ENCODE measurements at places on chromosomes 1 and 21.

- DNase-seq, result no peak
Measured at GRCh38 chr1:219985169-219985568, 56.8 kb upstream of the SLC30A10 start.

- DNase-seq, result no peak
Measured at GRCh38 chr1:208809876-208810275, 565.7 kb upstream of the PLXNA2 start.

DNA sequence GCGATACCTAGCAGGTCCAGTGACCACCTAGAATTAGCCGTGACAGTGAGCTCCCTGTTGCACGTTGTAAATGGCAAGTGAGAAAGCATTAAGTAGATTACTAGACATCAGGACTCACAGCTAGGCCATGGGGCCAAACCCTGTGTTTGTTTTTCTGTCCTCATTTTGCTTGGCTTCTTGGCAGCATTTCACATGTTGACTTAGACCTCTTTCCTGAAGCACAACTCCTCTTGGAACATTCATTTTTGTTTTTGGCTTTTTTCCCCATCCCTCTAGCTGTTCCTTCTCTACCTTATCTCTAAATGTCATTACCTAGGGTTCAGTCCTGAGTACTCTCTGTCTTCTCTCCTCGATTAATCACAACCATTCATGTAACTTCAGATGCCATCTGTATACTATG lies 16.9 kb upstream of the PTPN14 start:
- DNase-seq, result no peak

DNA sequence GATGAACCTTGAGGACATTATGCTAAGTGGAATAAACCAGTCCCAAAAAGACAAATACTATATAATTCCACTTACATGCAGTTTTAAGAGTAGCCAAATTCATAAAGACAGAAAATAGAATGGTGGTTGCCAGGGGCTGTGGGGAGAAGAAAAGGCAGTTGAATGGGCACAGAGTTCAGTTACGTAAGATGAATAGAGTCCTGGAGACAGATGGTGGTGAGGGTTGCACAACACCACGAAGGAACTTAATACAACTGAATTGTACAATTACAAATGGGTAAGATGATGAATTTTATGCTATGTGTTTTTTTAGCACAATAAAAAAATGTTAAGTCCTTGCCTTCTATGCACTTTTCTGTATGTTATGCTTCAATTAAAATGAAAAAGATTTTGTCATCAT lies 66.6 kb downstream of the CD34 start:
- no peak for DNase-seq

- no peak for DNase-seq
Measured at GRCh38 chr1:81020506-81020905, 780.2 kb upstream of the ADGRL2 start.

- no peak for DNase-seq
Measured at GRCh38 chr1:226973371-226973897, 33.3 kb downstream of the COQ8A start.

DNA sequence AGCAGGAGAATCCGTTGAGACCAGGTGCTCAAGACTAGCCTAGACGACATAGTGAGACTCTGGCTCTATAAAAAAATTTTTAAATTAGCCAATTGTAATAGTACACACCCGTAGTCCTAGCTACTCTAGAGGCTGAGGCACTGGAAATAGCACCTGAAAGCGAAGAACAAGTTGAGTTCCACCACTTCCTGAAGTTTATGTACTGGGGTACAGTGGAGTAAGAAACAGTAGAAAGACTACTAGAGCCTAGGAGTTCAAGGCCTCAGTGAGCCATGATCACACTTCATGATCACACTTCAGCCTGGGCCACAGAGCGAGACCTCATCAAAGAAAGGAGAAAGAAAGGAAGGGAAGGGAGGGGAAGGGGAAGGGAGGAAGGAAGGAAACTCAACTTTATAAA lies 19.8 kb downstream of the RSBN1 start:
- DNase-seq, result no peak

DNA sequence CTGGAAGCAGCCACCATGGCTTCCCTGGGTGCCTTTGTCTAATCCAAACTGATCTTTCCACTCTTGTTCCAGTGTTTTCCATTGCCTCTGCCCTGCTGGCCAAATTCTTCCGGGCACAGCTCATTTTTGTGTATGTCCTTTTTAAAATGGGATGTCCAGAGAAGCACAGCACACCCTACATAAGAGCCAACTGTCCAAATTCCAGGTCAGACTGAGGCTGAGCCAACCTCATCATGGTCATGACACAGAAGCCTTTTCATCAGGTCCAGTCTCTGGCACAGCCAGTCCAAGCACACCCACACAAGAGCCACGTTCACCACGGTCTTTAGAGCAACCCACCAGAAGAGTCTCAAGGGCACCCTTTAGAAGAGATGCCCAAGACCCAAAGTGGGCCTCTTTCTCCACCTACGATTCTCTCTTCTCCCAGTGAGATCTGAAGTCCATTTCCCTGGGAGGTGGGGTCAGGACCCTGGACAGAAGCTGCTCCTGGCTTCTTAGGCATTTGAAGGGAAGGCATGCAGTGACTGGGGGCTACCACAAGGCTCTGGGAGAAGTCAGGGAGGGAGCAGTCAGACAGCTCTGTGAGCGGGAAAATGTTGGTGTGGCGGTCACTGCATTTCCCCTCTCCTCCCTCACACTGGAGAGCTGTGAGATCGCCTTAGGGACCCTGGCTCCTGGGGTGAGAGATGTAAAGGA lies 53.2 kb downstream of the SYT2 start:
- DNase-seq, result no peak

DNA sequence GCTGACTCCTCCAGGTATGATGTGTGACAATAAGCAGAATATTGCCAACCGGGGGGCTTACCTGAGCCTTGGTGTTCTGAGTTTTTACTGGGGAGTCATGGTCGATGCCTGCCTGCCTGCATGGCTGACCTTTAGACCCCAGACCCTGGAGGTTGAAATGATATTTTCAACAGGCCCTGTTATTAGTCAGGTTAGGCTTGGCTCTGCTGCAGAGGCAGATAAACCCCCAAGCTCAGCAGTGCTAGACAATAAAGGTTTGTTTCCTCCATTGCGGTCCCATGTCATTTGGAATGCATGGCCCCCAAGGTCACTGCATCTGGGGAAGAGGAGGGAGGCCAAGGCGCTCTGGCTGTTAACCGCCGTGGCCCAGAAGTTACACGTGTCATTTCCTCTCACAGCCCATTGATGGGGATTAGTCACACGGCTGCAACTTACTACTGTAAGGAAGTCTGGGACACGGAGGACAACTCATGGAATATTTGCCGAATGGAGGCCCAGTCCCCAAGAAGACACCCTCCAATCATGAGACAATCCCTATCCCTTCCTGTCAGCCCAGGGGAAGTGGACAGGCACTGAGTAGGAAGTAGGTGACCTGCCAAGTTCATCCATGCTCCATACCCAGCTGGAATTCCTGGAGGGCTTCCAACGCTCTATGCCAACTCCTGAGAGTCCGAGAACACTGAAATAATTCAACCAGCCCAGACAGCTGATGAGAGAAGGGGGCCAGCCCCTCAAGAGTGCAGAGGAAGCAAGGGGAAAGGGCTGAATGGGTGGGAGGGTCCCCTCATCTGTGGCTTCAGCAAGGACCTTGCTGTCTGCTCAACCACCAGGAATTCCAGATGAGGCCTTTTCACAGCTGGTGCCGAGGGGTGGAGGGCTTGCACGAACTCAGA lies 97.3 kb downstream of the TAS1R2 start:
- no peak for DNase-seq

DNA sequence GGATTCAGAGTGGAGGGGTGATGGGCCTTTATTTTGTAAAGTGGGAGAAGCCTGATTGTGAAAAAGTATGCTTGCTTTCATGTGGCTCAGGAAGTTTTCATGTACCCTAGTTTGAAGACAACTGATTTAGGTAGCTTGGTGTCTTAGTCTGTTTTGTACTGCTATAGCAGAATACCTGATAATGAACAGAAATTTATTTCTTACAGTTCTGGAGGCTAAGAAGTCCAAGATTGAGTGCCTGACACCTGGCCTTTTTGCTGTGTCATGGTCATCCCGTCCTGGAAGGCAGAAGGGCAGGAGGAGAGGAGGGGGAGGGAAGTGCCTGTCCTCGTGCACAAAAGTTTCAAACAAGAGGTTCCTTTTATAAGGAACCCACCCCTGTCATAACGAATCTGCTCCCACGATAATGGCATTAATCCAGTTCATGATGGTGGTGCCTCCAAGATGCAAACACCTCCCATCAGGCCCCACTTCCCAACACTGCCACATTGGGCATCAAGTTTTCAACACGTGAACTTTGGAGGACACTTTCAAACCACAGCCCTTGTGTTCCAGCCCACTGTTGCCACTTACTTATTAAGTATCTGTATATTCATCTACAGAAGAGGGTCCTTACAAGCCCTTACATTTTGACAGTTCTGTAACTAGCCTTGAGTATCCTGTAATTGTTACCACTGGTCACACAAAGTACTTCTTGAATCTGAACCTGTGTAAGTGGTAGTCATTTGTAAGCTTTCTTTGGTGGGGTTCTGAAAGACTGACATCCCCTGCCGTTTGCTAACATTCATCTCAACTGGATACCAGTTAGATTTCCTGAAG lies 9.5 kb downstream of the UCK2 start:
- no peak for DNase-seq

DNA sequence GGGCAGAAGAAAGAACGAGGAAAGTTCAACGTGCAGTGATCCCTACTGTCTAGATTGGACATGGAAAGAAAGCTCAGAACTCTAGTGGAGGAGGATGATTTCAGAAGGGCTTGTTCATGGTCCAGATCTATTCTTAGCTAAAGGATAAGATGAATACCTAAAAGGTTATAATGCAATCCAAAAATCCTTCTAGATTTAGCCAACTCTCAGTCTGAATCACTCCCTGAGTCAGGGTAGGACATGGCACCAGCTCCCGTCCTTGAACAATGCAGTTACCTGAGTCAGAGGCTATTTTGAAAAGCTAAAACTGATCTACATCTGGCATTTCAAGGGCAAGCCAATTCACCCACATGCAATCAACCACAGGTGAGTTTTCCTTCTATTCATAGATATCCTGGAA lies 38.8 kb upstream of the HIVEP3 start:
- no peak for DNase-seq

DNA sequence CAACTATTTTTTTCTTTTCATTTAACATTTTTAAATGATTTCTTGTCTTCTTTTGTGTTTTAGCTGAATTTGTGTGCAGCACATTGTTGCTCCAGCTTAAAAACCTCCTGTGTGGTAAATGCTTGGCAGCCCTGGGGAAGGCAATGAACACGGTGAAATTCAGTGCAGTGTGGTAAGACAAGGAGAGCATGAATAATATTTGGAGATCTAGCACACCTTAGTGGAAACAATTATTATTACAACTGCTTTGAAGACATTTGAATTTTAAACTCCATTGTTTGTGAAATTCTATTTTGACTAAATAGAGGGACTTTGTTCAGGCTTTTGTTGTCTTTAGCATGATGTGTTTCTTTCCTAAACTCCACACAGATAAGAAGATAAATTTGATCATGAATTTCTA lies 242.6 kb upstream of the CXADR start:
- DNase-seq, result no peak
